ENCODE measurements at places on chromosomes 2 and 18.

DNA sequence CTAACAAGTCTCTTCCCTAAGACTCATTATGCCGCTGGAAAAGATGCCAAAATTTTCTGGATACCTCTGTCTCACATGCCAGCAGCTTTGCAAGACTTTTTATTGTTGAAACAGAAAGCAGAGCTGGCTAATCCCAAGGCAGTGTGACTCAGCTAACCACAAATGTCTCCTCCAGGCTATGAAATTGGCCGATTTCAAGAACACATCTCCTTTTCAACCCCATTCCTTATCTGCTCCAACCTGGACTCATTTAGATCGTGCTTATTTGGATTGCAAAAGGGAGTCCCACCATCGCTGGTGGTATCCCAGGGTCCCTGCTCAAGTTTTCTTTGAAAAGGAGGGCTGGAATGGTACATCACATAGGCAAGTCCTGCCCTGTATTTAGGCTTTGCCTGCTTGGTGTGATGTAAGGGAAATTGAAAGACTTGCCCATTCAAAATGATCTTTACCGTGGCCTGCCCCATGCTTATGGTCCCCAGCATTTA is 26.3 kb downstream of the DHRS9 start:
- no peak for DNase-seq

- no peak for DNase-seq
Measured at GRCh38 chr2:209208211-209208610, 215.6 kb upstream of the MAP2 start.

DNA sequence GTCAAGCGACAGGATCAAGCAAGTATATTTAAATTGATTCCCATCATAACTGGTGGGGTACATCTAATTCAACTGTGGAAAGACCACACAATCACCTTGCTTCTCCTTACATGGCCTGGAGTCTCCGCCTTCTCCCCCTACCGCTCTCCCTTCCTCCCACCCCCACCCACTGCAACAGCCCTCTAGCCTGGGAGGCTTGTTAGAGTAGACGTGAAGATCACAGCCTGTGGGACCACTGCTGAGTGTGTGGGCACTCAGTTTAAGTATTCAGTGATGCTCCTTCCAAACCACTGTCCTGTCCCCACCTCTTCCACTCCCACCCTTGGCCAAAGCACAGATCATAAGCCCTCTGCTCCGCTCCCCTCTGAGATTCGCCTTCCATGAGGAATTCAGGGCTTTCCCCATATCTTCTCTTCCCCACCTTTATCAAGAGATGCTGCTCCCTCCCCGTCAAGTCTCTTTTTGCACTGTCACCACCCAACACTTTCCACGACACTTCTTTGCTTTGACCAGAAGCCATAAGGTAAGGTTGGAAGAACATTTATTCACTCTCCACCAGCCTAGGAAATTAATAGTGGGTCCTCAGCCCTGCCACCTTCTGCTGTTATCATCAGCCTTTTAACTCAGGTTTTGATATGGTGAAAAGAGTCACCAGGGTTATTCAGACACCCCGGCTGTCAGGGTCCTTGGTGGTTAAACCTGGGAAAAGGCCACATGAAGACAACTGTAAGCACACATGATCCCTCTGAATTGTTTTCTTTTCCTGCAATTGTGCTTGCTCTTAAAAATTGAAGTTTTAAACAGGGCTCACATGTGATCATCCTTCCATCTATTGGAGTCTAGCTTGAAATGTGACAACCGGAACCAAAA is 1.7 kb downstream of the METTL4 start:
- DNase-seq: no peak

GRCh38 chr2:231348704-231349373 is 46.7 kb upstream of the B3GNT7 start:
- no peak for DNase-seq

- no peak for DNase-seq
Measured at GRCh38 chr2:58609326-58609725, 368.2 kb upstream of the FANCL start.

GRCh38 chr2:26970928-26971627 is 641 bp downstream of the MAPRE3 start:
- DNase-seq: peak; percentile 56

DNA sequence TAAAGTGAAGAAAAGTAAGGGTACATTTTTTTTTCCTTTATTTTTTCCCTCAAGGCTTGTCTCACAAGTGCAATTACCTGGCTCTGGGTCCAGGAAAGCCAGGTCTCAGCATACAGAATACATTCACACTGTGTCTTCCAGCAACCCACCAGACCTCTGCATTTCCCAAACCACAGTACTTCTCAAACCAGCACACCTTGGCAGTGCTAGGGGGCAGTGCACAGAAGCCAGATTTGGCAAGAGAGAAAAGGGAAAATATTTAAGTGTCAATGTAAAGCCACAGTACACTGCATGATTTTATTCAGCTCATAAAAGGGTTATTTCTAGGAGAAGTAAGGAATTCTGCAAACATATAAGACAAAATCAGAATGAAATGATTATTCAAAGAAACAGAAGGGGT is 172.8 kb downstream of the NRXN1 start:
- DNase-seq: no peak

- no peak for DNase-seq
Measured at GRCh38 chr2:78780864-78781583, 244.5 kb upstream of the REG3G start.

DNA sequence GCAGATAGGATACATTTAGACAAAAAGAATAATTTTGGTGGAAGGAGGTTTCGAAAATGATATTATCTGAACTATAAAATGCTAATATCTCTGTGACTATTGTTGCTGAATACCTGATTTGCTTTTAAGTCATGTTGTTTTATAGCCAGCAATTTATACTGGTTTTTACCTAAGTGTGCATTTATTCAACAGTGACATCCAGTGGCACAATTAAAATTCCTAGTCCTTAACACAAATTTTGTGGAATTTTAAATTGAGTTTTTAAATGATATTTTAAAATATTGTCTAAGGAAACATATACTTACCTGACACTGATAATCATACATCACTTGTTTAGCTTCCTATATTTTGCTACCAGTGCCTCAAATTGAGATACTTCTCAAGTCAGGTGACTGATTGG is 144.8 kb downstream of the ARHGAP28 start:
- no peak for DNase-seq

DNA sequence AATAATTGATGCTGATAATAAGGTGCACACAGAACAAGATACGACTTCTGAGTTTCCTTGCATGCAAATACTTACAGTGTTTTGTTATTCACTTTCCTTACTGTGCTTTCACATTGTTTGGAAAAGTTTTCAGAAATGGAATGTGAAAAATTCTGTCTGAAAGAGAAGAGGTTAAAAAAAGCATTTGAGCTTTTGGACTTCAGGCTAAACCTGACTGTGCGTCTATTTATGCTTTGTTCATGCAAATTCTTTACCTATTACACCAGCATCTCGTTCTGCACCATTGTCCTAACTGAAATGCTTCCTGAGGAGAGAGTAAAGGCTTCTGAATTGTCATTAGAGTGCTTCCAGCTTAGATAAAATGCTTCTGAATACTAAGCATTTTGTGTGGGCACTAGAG is 61.4 kb downstream of the LHCGR start:
- no peak for DNase-seq

GRCh38 chr2:239630618-239631286 is 229.9 kb upstream of the HDAC4 start:
- DNase-seq: no peak

DNA sequence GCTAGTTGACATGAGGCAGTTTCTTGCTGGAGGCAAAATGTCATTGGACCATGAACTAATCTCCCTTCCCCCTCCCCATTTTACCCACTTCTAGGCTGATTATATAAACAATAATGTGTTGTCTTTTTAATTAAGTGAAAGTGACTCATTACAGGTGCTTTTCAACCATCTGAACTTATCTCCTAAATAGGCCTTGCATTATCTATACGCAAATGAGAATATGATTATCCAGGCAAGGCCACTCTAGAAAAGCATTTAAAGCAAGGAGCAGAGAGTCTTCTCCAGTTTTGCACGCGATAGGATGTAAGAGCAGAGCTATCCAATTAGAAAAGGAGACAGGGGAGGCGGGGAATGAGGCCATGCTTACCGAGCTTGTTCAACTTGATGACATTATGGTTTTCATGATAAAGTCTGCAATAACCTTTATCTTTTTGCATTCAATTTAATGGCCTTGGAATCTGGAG is 286.1 kb upstream of the SIX3 start:
- no peak for DNase-seq

- no peak for DNase-seq
Measured at GRCh38 chr2:130911482-130911881, 74.8 kb downstream of the ARHGEF4 start.

- DNase-seq: no peak
Measured at GRCh38 chr2:145724311-145724898, 1204.5 kb upstream of the ZEB2 start.

GRCh38 chr2:183505911-183506310 is 381.7 kb downstream of the NUP35 start:
- no peak for DNase-seq

GRCh38 chr2:158498043-158498748 is 41.4 kb downstream of the PKP4 start:
- no peak for DNase-seq

DNA sequence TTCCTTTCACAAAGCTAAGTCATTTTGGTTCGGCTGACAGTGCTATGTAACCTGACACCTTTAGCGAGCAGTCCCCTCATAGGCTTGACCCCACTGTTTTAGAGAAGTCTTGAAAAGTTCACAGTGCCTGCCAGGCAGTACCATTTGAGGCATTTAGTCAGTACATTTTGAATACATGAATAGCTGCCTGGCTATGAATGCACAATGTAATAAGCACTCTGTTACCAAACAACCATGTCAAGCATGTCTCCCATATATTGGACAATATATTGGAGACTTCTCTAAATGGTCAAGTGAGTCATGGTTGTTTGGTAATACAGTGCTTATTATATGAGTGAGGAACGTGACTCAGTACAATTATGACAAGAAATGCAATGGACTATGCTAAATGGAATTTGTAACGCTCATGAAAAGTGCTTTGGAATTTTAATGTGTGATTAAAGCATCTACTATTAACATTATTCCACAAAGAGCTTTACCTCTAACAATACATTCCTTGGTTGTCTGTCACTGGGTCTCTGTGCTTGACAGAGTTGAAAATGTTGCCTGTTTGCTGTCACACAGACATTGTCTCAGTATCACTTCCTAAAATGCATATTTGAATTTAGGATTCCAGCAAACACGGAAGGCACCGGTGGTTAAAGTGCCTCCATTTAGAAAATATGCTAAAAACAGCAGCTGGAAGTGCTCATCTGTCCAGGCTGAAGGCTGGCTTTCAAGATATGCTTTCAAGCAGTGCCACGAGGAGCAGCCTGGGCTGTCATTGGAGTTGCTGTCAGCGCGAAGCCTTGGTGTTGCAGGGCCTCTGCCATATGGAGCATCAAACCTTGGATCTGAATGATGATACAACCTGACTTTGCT is 458.6 kb downstream of the FBXO15 start:
- no peak for DNase-seq

DNA sequence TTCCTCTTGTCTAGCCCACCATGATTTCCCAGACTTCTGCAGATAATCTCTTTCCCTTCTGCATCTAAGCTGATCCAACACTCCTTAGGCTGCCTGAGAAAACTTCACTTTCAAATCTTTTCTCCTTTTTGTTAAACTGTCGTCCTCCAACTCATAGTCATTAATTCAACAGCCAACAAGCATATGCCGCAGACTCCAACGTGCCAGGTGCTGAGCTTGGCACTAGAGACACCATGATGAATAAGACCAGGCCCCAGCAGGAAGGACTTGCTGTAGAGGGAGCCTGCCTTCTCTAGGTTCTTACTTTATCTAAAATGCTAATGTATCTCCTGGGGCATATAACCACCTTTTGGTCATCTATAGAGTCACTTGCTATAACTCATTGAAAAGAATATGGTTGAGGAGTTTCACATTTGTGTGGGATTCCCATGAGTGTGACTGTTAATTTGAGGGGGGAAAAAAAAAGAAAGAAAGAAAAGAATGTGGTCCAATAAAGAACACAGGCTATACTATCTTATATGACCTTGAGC is 51.0 kb downstream of the ANKRD44 start:
- no peak for DNase-seq

- DNase-seq: no peak
Measured at GRCh38 chr2:69456950-69457445, 19.8 kb upstream of the NFU1 start.

DNA sequence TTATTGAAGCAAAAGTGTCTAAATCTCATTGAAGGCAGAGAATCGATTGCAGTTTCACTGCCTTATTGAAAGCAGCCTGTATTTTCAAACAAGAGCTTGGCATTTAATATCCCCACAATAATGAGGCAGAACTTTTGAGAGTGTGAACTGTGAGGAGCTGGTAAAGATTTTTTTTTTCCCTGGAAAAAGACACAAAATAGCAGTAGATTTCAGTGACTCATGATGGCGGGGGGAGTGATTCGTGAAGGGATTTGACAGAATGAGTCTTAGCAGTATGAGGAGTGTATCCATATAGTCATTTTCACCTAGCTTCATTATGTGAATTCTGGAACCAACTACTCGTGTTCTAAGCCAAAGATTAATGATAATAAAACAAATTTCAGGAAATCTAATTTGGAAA is 242.9 kb downstream of the ARL6IP6 start:
- no peak for DNase-seq

GRCh38 chr2:26605999-26606846 is 34.9 kb downstream of the CIB4 start:
- DNase-seq: peak; percentile 31

DNA sequence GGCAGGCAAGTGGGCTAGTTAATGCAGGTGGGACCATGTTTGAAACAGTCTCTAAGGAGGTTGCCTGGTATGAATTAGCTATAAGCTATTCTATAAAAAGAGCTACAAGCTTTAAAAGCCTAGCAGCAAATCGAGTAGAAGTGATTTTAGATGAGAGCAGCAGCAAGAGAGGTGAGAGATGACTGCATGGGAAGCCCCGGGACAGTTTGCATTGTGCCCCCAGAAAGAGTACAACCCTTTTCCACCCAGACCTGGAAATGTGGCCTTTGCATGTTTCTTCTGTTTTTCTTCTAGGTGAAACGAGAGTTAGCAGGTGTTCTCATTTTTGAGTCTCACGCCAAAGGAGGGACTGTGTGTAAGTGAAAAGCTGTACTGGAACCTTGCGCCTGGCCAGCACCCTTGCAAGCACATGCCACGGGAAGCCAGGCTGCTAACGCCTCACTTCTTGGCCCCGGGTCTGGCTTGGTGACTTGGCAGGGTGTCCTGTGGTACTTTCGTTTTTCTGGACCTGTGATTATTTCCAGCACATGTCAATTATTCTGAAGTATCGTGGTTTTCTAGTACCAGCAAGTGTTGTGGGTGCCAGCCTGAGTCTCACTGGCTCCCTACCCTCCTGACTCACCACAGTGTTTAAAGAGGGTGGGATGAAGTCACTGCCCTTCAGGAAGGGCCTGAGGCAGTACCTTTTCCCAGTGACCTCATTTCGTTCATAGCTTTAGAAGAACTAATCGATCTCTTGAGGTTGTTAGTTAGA is 90.3 kb upstream of the MAP3K20 start:
- DNase-seq: no peak
